ENCODE measurements at places on chromosomes 5 and 9. TPM values are rescaled to one million over a fixed set of nuclear protein-coding genes. Genes with fewer than 3 reads are reported as not detected.

Gene SLC6A7
- total RNA-seq = not detected

Gene STC2
- 47.5 TPM for total RNA-seq

Gene FAM81B
- not detected for total RNA-seq

Gene PTPDC1
- total RNA-seq = 4.7 TPM

Gene SPOCK1
- 17.0 TPM for total RNA-seq

Gene PCDHGB3
- total RNA-seq = 0.12 TPM

Gene DCTN4
- 19.1 TPM for total RNA-seq

Gene NFIB
- 11.1 TPM for total RNA-seq

Gene LCP2
- not detected for total RNA-seq

Gene KCNMB1
- not detected for total RNA-seq

Gene EGFLAM
- total RNA-seq = 0.26 TPM

Gene KIF4B
- total RNA-seq = not detected

Gene HAVCR2
- total RNA-seq = 0.20 TPM

Gene NPR3
- 18.5 TPM for total RNA-seq

Gene SLC25A2
- not detected for total RNA-seq

Gene ADCY2
- not detected for total RNA-seq

Gene IL7R
- 0.38 TPM for total RNA-seq

Gene KLF4
- 20.0 TPM for total RNA-seq

Gene OBP2A
- not detected for total RNA-seq

Gene FGFR4
- 25.5 TPM for total RNA-seq

Gene SPINK6
- not detected for total RNA-seq

Gene INSYN2B
- total RNA-seq = 0.63 TPM

Gene ABCA2
- 25.5 TPM for total RNA-seq

Gene MARCOL
- not detected for total RNA-seq

Gene NEURL1B
- 2.9 TPM for total RNA-seq

Gene PARP8
- total RNA-seq = 0.07 TPM

Gene FBP1
- total RNA-seq = 0.13 TPM

Gene HSPB3
- total RNA-seq = not detected

Gene ZNF454
- not detected for total RNA-seq

Gene ISL1
- total RNA-seq = not detected

Gene CATSPER3
- total RNA-seq = 0.40 TPM

Gene LECT2
- total RNA-seq = not detected

All from A549 treated with ZK216348 at 1 μM for 4 hours (cell line).